Panc1 (cell line): ENCODE measurements at places on chromosomes 12 and 14. TPM values are rescaled to one million over a fixed set of nuclear protein-coding genes. Genes with fewer than 3 reads are reported as not detected.

GRCh38 chr12:116248930-116249329 lies 28.6 kb downstream of the MED13L start:
- DNase-seq = no peak

Gene LHX5
- not detected for total RNA-seq

GRCh38 chr14:28754209-28754985 lies 12.2 kb upstream of the FOXG1 start:
- peak; percentile 12 for DNase-seq

DNA sequence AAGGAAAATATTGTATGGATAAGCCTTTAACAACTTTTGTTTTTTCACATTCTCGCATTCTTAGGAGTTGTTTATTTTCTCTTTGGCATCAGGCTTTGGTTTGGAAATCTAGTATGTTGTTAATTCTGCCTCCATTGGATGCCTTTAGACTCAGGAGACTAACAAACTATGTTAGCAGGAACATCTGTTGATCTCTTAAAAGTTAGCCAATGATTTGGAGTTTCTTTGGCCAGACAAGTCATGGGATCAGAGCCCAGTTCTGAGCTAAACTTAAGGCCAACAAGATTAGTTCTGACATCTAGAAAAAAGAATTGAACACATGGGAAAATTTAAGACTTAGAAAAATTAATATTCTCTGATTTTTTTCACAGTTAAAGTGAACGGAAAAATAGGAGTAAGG lies 35.3 kb upstream of the STRAP start:
- DNase-seq = no peak

DNA sequence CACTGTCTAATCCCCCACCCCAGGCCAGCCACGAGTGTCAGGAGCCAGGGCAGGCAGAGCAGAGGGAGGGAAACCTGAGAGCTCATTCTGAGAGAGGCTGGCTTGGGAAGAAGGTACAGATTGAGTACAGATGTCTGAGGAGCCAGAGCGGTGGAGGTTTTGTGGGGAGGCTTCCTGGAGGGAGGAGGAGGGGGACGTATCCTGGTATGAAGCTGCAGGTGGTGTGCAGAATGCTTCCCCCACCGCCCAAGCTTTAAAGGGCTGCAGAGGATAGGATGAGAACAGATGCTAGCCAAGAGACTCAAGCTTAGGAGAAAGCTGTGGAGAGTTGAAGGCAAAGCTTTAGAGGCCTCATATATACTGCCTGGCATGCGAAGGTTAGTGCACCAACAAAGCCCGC lies 3.2 kb upstream of the TAMALIN start:
- DNase-seq = no peak

DNA sequence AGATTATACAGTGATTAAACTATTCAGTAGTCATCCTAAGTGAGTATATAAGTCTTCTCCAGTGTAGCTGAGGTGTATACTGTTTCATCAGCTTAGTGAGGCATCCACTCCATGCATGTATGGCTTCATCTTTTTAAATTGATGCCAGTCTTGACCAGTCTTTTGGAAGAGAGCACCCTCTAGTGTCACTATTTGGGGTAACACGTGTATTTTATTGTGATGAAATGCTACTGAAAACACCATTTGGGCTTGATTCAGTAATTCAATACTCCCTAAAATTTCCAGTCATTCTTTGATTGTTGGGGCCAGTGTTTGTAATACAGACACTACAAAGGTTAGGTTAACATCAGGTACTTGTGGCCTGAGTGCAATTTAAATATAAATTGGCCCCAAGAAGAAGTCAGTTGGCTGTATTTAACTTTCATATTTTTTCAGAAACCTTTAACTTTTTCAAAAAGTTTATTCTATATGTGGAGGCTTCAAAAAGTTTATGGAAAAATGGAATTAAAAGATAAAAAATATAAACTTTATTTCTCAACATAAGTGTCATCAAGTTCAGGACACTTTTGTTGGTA lies 35.3 kb downstream of the MIPOL1 start:
- DNase-seq = no peak

DNA sequence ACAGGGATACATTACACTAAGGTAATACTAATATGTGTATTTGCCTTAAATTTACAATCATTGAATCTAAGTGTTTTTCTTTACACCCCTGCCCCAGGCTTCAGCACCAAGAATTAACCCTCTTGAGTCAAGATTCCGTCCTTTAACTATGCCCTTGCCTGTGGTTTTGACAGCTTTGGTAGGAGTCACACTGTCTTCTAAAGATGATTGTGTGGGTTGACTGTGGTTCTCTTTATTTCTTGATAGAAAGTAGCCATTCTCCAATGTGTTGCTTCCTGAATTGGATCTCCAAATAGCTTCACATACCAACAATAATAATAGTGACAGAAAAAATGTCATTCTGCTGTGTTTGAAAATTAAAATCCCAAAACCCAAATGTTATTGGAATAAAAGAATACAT lies 3.6 kb downstream of the CLEC7A start:
- no peak for DNase-seq

GRCh38 chr14:106436310-106436905 lies 910.0 kb downstream of the TMEM121 start:
- no peak for DNase-seq

- DNase-seq = no peak
Measured at GRCh38 chr14:64612021-64612380, 62.2 kb downstream of the PPP1R36 start.

DNA sequence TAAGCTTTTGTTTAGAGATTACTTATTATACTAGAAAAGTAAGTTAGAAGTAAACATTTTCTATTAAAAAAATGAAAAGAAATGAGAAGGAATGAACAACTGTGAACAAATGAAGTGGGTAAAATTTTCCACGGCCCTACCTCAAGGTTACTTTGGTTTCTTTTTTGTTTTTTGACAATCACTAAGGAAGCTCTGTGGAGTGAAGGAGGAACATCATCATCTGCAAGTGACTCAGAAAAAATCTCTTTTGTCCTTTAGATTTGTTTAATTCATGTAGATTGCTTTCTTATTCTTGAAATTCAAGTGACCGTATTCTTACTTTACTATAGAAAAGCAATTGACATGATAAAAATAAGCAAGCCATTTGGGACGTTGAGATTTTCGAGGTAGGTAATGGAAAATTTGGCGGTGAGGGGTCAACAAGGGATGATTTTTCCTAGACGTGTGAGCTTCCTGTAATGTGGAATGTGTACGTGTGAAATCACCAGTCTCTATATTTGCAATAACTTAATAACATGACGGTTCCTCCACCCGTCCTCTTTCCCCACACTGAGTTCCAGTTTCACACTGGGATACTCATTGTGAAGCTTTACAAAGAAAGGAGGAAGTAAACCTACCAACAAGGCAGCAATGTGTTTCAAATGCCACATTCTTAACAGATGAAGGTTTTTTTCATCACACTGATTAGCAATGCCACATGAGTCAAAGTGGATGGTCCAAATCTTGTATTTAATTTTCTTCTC lies 62.3 kb upstream of the EGLN3 start:
- DNase-seq = no peak

GRCh38 chr12:26298785-26299621 lies 103.6 kb downstream of the SSPN start:
- peak; percentile 97 for DNase-seq

GRCh38 chr14:52268279-52269061 lies 972 bp downstream of the PTGDR start:
- DNase-seq = no peak

Gene PSMB11
- total RNA-seq = not detected

- no peak for DNase-seq
Measured at GRCh38 chr12:5430641-5431603, 986 bp upstream of the NTF3 start.

Gene TMEM120B
- 22.3 TPM for total RNA-seq

GRCh38 chr12:76266797-76267196 lies 81.4 kb downstream of the BBS10 start:
- no peak for DNase-seq

Gene ANKRD52
- 67.5 TPM for total RNA-seq

GRCh38 chr12:52141306-52141705 lies 50.5 kb downstream of the KRT80 start:
- DNase-seq = no peak

DNA sequence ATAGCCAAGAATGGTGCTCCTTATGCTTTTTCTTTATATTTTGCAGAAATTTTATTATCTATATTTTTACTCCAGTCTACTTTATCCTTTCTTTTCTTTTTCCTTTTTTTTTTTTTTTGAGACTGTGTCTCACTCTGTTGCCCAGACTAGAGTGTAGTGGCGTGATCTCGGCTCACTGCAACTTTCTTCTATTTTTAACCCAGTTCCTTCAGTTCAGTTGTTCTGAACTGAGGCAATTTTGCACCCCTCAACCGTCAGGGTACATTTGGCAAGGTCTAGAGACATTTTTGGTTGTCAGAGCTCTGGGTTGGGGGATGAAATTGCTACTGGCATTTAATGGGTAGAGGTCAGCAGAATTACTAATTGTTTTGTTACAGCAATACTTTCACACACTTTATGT lies 75.7 kb downstream of the DIP2B start:
- no peak for DNase-seq

DNA sequence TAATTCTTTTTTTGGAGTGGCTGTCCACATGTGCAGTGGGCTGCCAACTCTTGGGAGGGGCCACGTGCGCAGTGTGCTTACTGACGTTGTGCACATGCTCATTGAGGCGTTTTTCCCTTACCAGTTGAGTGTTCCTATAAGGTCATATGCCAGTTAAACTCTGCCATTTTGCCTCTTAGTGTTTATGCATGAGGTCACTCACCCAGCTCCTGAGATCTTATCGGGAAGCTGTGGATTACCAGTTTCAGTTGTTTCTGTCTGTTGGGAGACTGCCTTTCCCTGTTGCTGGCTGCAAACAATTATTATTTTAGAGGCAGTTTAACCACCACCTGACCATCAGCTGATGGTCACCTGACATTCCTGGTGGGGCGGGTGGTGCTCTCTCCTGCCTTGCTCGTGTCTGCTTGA lies 16.1 kb upstream of the KIF21A start:
- no peak for DNase-seq

Gene PIP4K2C
- 62.6 TPM for total RNA-seq

Gene ASPG
- not detected for total RNA-seq

GRCh38 chr12:105228494-105228893 lies 7.5 kb downstream of the APPL2 start:
- no peak for DNase-seq

GRCh38 chr14:34187519-34188044 lies 236.7 kb upstream of the EGLN3 start:
- DNase-seq = no peak

GRCh38 chr12:7609495-7609894 lies 56.2 kb downstream of the APOBEC1 start:
- DNase-seq = no peak

DNA sequence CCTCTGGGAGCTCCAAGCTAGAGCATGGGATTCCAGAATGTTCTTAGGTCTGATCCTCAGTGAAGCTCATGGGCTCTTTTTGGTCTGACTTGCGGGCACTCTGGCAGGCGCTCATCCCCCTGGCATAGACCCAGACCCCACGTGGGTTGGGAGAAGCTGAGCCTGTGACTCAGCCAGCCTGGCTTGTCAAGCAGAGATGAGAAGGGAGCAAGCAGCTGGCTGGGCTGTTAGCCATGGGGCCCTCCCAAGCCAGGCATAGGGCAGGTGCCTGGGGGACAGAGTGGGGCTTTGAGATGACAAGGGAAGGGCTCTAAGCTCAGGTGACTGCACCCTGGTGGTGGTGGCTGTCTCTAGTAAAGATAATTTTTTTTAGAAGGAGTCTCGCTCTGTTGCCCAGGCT lies 80.3 kb upstream of the NOS1 start:
- DNase-seq = no peak

- no peak for DNase-seq
Measured at GRCh38 chr14:58193542-58193941, 6.4 kb upstream of the ACTR10 start.

Gene PIANP
- 0.13 TPM for total RNA-seq

GRCh38 chr14:33680873-33681272 lies 270.0 kb downstream of the EGLN3 start:
- no peak for DNase-seq

- DNase-seq = no peak
Measured at GRCh38 chr14:36582011-36582873, at the start of gene NKX2-8. Gene NKX2-8, minus strand, starts transcription at chr14:36582614. Its CDS starts 225 bp downstream, at chr14:36582389.

Gene ABCC9
- total RNA-seq = 0.03 TPM

Gene KLRC2
- total RNA-seq = not detected

DNA sequence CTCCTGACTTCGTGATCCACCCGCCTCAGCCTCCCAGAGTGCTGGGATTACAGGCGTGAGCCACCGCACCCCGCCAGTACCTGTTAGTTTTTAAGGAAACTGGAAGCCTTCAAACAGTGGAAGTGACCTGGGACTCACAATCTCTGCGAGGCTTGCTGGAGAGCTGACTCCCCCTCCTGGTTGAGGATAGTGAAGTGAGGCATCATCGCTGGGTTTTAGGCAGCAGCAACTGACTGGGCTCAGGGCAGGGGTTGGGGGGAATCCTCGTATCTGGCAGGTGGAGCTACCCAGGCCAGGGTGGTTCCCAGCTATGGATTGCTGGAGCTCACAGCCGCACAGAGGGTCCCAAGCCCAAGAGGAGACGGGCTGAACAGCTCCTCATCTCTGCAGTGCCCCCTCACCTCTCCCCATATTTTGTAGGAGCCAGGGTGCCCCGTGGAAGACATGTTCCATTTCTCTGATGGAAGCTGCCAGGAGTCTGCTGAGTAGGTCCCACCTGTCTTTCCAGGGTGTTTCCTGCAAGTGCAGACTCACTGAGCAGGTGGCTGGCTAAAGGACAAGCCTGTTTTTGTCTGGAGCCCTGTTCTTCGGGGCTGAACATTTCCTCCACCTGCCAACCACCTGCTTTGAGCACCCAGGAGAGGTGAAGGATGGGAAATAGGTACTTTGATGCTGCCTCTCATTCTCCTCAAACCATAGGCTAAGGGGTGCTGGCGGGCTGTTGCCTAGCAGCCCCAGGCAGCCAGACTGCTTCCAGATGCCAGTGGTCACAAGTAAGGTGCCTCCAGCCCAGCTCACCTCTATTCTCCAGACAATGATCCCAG lies 3.1 kb downstream of the AVIL start:
- no peak for DNase-seq

Gene CAPZA3
- total RNA-seq = not detected

Gene KRT75
- total RNA-seq = 0.15 TPM

- no peak for DNase-seq
Measured at GRCh38 chr14:56241461-56241860, 123.2 kb downstream of the PELI2 start.

DNA sequence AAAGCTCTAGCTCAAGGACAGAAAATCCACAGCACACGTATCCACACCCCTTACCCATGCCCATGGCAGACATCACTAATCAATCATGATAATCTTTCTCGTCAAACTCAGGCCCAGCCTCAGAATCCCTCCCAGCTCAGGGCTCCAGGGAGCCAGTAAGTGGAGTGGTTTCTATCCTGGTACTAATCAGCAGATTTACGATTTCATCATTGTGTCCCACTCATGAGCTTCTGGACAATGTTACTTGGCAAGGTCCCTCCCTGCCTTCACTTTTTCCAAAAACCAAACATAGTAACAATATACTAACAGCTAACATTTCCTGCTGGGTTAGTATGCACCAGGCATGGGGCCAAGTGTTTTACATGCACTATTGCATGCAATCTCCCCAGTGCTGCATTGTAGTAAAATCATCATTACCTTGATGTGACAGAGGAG lies 45.8 kb upstream of the NCOR2 start:
- DNase-seq = no peak

GRCh38 chr12:65318186-65318685 lies 39.8 kb downstream of the MSRB3 start:
- no peak for DNase-seq

- DNase-seq = no peak
Measured at GRCh38 chr14:71136386-71137060, 229.3 kb downstream of the PCNX1 start.
